ENCODE measurements at places on chromosomes 2 and 18.

GRCh38 chr18:7600528-7601245 is 33.6 kb downstream of the PTPRM start:
- DNase-seq: no peak

GRCh38 chr2:136024616-136025015 is 39.2 kb upstream of the DARS1 start:
- DNase-seq: no peak

DNA sequence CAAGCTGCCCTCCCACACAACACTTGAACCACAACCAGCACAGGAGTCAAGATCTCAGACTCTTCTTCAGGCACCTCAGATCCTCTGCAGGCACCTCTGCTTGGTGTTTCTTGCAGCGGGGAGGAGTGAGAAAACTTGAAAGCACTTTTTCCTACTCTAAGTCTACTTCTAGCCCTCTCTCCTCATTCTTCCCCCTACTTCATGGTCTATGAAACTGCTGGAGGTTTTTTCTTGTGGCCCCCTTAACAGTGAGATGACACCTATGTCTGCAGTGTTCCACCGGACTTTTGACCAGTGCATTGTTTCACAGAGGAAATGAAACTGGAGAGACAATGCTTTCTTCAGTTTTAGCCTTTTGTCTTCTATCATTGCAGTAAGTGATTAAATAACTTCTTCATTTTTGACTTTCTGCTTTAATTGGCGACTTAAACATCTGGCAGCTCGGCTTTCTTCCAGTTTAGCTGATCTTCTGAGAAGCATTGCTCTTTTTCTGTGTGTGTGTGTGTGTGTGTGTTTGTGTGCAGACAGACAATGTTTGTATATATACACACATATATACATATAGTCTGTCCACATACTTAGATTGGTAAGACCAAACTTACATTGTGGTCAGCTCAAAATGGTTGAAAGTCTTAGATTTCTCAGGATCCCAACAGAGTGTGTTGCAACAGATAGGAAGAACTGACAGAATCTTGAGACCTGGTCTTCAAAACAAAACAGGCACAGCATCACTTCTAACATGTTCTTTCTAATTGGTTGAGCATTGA is 1474.0 kb upstream of the TMEFF2 start:
- no peak for DNase-seq

GRCh38 chr2:186903216-186903615 is 54.2 kb upstream of the ZSWIM2 start:
- peak; percentile 41 for DNase-seq

- peak; percentile 99 for DNase-seq
Observed at GRCh38 chr18:8800445-8800844, 95.1 kb downstream of the MTCL1 start.

GRCh38 chr18:32373505-32373904 is 97.2 kb downstream of the GAREM1 start:
- no peak for DNase-seq

All from GM23248 (cell line).